Temporal lobe (tissue), 4 donors: ENCODE measurements at places on chromosomes 1 and 21. TPM values are rescaled to one million over a fixed set of nuclear protein-coding genes. Genes with fewer than 3 reads are reported as not detected.

OR6N1 gene
- not detected for total RNA-seq

BSND gene
- total RNA-seq = not detected

SH3BGRL3 gene
- total RNA-seq = 6.4 TPM

ITLN2 gene
- not detected for total RNA-seq

NUF2 gene
- 4.4 TPM for total RNA-seq

NTNG1 gene
- total RNA-seq = 6.4 TPM
